Activated CD8-positive, alpha-beta T cell treated with anti-CD3 and anti-CD28 coated beads, Interleukin-2, amount 10 ng/mL, durations not matched to agents 7 days and 5 days (primary cell): ENCODE measurements at places on chromosomes 3 and 15. TPM values are rescaled to one million over a fixed set of nuclear protein-coding genes. Genes with fewer than 3 reads are reported as not detected.

Gene MYO5C
- total RNA-seq = 2.5 TPM

Gene FAM3D
- total RNA-seq = not detected

Gene PYGO1
- total RNA-seq = not detected

Gene GP9
- not detected for total RNA-seq

Gene LRRK1
- total RNA-seq = 0.66 TPM

Gene SPATA16
- total RNA-seq = not detected

Gene MLF1
- total RNA-seq = 0.39 TPM

Gene NR2C2
- 59.6 TPM for total RNA-seq

Gene CACNA1D
- 0.32 TPM for total RNA-seq

Gene CP
- not detected for total RNA-seq

Gene MITF
- not detected for total RNA-seq

Gene ONECUT1
- not detected for total RNA-seq

Gene KNL1
- total RNA-seq = 61.4 TPM

Gene LAMB2
- total RNA-seq = 0.29 TPM

Gene SLC51B
- total RNA-seq = not detected

Gene EFCAB12
- total RNA-seq = 0.42 TPM

Gene NR2E3
- not detected for total RNA-seq

Gene AMIGO3
- total RNA-seq = 0.95 TPM

Gene IQCF5
- not detected for total RNA-seq

Gene GRM2
- total RNA-seq = 1.1 TPM

Gene LEKR1
- 0.81 TPM for total RNA-seq

Gene POLQ
- 35.6 TPM for total RNA-seq

Gene P2RY14
- 0.63 TPM for total RNA-seq

Gene ANKRD34C
- not detected for total RNA-seq

Gene GOLGA8N
- 32.0 TPM for total RNA-seq

Gene CYP1A2
- total RNA-seq = not detected

Gene STRIT1
- not detected for total RNA-seq

Gene CPA3
- total RNA-seq = not detected

Gene IL5RA
- total RNA-seq = not detected

Gene NCKIPSD
- total RNA-seq = 56.5 TPM

Gene TMCC1
- total RNA-seq = 15.9 TPM

Gene GREM1
- total RNA-seq = not detected

Gene SELENOT
- total RNA-seq = 104 TPM

Gene TMEM158
- 0.24 TPM for total RNA-seq

Gene GOLGA6L4
- 0.99 TPM for total RNA-seq

Gene SLC15A2
- 1.9 TPM for total RNA-seq

Gene USF3
- 16.3 TPM for total RNA-seq

Gene LYZL4
- total RNA-seq = not detected

Gene USP50
- total RNA-seq = not detected

Gene SPSB4
- not detected for total RNA-seq

Gene ADAMTS9
- not detected for total RNA-seq

Gene ACY1
- total RNA-seq = 21.2 TPM

Gene CXCR6
- 27.6 TPM for total RNA-seq

Gene ARPC4
- total RNA-seq = 317 TPM

Gene CHRFAM7A
- total RNA-seq = 2.3 TPM

Gene TLR9
- total RNA-seq = 0.79 TPM
